ENCODE measurements at places on chromosomes 2 and 18.
A peak's percentile ranks its signal among the peaks of the same experiment; 100 is the strongest.

DNA sequence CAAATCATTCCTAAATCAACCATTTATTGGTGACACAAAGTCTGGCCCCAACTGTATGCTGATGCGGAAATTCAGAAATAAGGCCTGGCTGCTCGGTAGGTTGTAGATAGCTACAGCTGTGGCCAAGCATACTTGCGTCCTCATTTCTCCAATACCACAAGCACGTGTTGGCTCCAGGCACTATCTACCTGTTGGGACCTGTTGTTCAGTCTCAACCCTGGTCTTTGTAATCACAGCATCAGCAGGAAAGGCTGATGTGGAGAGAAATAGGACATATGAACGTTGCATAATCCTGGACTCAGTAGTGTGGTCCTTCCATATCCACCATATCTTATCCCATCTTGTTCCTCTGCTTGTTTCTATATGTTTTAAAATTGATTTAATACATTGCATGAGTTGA, 212.6 kb downstream of the PMAIP1 start:
- no peak for DNase-seq

- no peak for DNase-seq
Observed at GRCh38 chr2:234309431-234309830, 187.4 kb downstream of the ARL4C start.

DNA sequence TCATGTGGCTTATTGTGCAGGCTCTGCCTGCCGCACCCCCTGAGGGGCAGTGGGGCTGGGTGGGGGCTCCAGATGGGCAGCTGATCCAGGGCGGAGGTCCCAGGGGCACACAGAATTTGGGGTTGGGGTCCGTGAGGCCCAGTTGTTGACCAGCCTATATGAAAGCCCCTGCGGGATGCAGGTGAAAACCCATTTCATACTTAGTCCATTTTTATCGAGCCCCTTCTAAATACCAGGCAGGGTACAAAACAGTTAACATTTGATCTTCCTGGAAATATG, 30.6 kb downstream of the MYO7B start:
- DNase-seq, result no peak

GRCh38 chr2:190913725-190914124, 33.1 kb downstream of the GLS start:
- no peak for DNase-seq

DNA sequence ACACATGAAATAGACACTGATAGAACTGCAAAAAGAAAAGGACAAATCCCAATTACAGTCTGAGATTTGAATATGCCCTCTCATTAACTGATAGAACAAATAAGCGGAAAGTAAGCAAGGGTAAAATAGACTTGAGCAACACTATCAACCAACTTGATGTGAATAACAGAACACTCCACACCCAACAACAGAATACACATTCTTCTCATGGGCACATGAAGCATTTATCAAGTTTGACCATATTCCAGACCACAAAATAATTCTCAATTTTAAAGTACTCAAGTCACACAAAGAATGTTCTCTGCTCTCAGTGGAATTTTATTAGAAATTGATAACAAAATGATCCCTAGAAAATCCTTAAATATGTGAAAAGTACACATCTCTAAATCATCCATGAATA, 19.0 kb downstream of the ETAA1 start:
- DNase-seq, result no peak

- DNase-seq, result no peak
Observed at GRCh38 chr2:15284614-15285013, 276.5 kb downstream of the NBAS start.

- no peak for DNase-seq
Observed at GRCh38 chr2:74261204-74261864, 62.9 kb downstream of the MTHFD2 start.

DNA sequence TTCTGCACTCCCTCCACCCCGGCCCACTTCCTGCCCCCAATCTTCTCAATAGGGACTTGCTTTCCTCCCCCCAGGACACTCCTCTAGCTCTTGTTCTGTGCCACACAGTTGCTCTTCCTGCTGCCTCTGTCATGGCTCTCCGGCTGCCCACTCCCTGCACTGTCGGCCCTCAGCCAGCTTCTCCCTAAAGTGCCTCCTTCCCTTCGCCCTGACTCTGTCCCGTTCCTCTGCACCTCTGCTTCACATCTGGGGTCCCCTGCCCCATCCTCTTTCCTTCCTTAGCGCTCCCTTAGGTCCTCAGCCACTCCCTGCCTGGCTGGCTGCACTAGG, 132.1 kb downstream of the CABLES1 start:
- DNase-seq, result no peak

DNA sequence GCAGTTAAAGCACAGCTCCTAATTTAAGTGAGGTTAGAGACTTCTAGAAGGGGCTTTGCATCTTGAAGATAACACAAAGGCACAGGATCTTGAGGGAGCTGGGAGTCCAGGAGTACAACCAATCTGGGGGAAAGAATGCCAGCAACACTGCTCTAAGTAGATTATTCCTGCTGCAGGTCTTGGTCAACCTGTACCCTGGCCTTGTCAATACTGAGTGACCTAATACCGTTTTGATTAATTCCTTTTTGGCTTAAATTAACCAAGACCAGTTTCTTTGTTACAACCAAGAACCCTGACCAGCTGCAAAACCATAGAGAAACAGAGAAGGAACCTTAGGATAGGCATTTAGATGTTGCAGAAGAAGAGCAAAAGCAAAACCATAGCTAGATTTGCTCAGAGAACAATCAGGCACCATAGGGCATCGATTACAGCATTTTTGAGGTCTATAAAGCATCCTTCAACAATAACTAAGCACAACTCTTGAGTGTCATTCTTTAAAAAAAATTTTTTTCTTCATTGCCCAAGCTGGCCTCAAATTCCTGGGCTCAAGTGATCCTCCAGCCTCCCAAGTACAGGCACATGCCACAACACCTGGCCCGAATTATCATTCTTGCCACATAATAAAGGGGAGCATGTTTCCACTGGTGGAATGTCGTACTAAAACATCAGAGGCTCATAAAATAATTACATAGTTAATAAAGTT, 6.3 kb downstream of the STARD7 start:
- DNase-seq, result no peak

DNA sequence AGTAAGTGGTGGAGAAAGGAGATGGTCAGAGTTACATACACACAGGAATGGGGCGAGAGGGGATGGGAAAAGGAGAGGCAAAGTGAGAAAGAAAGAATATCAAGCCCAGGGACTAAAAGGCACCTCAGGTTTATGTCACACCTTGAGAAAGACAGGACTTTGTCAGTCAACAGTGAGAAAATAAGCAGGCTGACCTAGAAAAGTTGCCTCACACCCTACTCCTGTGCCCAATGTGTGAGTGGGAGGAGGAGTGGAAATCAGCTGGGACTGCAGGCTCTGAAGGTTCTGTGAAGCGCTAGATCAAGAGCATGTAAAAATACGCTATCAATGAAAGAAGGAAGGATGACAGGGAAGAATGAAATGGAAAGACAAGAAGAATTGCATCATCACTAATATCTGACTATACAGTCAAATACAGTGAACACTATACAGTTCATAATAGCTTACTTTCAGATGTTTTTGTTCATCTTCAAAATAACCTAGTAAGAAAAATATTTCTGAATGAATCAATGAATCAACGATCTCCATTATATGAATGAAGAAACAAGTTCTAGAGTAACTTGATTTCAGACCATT, 10.7 kb downstream of the VPS54 start:
- DNase-seq, result no peak

- no peak for DNase-seq
Observed at GRCh38 chr18:46311491-46311890, 207.3 kb downstream of the HAUS1 start.

GRCh38 chr2:230453006-230453405, 37.0 kb downstream of the SP100 start:
- DNase-seq, result no peak

DNA sequence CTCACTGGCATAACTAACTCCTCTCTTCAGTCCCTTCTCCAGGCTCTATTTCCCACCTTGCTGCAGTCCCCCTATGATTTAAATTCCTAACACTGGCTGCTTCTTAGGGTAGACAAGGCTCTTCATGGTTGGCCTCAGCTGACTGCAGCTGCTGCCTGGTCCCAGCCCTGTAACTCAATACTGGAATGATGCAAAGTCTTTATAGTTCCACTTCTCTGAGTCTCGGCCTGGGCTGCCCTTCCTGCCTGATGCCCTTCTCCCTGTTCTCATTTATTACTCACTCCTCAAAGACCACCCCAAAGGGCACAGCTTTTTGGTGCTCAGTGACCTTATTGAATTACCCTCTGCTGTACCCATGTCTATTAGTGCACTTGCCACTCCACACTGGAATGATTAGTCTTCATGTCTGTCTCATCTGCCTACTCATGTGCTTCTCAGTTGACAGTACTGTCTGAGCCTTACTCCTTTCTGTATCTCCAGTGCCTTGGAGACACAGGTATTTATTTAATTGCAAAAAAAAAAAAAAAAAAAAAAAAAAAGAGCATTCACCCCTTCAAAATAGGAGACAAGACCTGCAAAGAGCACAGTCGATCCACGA, 199.4 kb upstream of the REV1 start:
- DNase-seq, result no peak

DNA sequence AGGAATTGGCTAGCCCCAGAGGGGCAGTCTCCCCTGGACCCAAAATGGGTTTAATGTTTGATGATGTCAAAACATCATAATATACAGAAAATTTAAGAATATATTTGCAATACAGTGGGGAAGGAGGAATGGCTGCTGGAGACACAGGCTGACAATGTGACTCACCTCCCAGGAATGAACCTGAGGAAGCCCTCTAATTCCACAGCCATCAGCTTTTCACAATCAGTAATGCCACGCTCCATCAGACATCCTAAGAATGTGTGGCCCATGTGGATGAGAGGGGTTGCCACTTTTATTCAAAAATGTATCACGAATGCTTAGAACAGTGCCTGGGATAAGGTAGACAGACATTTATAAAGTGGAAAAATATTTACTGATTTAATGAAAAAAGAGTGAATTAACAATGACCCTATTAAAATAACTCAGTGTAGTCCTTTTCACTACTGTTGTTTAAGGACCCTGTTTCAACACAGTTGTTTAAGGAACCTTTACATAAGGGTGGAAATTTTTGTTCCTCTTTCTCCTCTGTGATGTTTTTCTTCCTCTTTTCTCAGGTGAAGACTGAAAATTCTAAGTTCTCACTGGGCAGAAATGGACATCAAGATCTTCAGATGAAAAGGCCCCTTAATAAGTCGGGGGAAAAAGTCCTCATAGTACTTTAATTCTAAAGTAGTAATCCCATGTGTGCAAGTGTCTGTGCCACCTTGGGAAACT, 17.5 kb upstream of the TMEM163 start:
- no peak for DNase-seq

DNA sequence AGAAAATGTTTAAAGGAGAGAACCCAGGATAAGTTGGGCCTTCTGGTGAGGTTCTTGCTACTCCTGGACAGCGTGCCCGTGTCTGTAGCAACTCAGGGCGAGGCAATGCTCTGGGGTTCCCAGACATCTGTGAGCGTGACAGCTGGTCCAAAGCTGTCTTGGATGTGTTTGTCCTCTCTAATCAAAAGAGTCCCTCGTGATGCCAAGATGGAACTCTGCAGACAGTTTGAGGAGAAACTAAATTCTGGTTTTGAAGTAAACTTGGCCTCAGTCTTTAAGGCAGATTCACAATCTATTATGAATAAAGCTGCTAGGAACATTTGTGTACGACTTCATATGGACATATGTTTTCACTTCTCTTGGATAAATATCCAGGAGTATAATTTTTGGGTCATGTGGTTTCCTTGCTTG, 47.3 kb downstream of the TMEM17 start:
- no peak for DNase-seq

DNA sequence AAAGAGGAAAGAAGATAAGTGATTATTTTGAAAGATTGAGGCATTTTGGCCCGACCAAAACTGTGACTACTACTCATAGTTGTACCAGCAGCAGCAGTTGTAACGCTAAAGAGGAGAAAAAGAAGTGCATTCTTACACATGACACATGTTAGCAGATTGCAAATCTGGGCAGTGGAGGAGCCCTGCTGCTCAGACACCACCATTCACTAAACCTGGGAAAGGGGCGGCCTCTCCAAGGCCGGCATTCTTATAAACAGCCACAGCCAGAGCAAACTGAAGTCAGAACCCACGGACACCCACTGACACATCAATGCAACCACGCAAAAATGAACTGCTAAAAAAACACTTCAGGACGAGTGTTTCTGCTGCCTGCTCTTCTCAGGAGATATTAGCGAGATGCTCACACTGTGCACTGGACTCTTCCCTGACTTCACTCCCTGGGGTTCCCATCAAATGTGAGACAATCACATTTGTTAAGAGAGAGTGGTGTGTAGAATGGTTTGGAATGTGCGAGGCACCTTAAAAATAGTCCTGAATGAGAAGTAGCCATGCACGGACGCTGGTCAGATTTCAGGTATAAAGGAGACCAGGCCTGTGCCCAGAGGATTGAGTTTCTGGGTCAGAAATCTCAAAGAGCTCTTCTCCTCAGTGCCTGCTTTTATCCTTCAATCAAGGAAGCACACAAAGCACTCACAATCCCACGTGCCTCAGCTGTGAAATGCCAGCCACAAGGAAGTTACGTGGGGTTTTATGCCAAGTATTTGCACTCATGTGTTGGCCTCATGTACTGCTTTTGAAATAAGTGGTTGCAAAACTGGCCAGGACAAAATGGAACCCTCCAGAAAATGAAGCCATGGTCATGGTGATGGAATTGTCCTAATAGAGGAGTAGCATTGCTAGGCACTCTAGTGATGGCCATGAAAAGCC, 83.4 kb downstream of the MTCL1 start:
- no peak for DNase-seq

- no peak for DNase-seq
Observed at GRCh38 chr2:173145454-173145853, 69.8 kb downstream of the MAP3K20 start.

GRCh38 chr2:209334188-209335017, 89.4 kb upstream of the MAP2 start:
- no peak for DNase-seq

DNA sequence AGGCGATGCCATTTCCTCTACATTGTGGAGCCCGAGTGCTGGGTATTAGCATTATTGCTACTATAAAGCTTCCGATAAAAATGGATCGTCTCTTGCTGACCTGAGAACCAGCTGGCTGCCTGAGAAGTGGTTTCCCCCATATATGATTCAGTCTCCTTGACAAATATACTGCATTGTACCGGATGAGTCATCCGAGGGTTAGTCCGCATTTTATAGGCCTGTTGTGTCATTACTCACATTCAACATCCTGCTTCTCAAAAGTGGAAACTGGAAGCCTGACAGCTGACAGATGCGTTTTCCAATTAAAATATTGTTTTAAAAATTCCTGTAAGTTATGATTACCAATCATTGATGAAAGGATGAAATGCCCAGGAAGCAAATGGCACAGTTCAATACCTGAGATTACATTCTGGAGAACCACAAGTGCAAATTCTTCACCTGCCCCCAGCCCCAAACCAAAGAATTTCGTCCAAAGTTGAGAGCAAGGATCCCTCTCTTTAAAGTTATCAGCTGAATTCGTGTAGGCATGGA, 65.7 kb downstream of the SPRED2 start:
- DNase-seq, result no peak

DNA sequence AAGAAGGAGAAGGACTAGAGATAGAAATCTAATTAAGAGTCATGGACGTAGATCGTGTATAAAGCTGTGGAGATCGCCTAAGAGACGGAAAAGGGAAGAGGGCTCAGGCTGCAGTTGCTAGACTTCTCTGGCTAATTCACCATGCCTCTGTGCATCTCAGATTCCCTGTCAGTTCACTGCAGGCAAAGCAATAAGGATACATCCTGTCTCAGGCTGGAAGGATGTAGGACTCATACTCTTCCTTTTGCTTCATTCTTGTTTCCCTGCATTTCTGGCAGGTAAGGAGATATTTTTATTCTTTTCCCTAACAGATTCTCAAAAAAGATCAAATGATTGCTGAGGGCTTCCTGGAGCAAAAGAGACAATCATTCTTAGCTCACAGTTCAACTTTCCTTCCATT, 112.5 kb downstream of the AP1S3 start:
- DNase-seq, result no peak

- DNase-seq, result peak; percentile 30
Observed at GRCh38 chr2:218400167-218400929, 680 bp downstream of the CTDSP1 start.
